ENCODE measurements at places on chromosomes 1 and 21. TPM values are rescaled to one million over a fixed set of nuclear protein-coding genes. Genes with fewer than 3 reads are reported as not detected.

C1orf185 gene
- not detected for total RNA-seq

TGFB2 gene
- 44.1 TPM for total RNA-seq

CASQ2 gene
- 3.1 TPM for total RNA-seq

KRTAP7-1 gene
- total RNA-seq = not detected

TMPRSS2 gene
- 0.89 TPM for total RNA-seq

TTC39A gene
- total RNA-seq = 3.3 TPM

DPYD gene
- 17.3 TPM for total RNA-seq

NECTIN4 gene
- total RNA-seq = not detected

GSTM3 gene
- total RNA-seq = 154 TPM

SPEN gene
- 37.9 TPM for total RNA-seq

LEPR gene
- 197 TPM for total RNA-seq

CR1 gene
- total RNA-seq = 1.2 TPM

TAL1 gene
- total RNA-seq = 5.6 TPM

DCST2 gene
- total RNA-seq = 0.10 TPM

MRPL20 gene
- 56.9 TPM for total RNA-seq

CRP gene
- not detected for total RNA-seq

TSACC gene
- not detected for total RNA-seq

CASQ1 gene
- 1.3 TPM for total RNA-seq

PGLYRP4 gene
- total RNA-seq = not detected

TACSTD2 gene
- 0.20 TPM for total RNA-seq

NEGR1 gene
- total RNA-seq = 21.4 TPM

FNDC5 gene
- 44.9 TPM for total RNA-seq

TRMT1L gene
- 21.2 TPM for total RNA-seq

ATP1A2 gene
- 281 TPM for total RNA-seq

SV2A gene
- 90.7 TPM for total RNA-seq

ROR1 gene
- total RNA-seq = 16.5 TPM

HCRTR1 gene
- 3.2 TPM for total RNA-seq

LMX1A gene
- 0.40 TPM for total RNA-seq

TIE1 gene
- 16.3 TPM for total RNA-seq

OR2W3 gene
- total RNA-seq = 4.8 TPM

S100A8 gene
- total RNA-seq = 8.3 TPM

C1orf226 gene
- 2.9 TPM for total RNA-seq

NUP210L gene
- 0.11 TPM for total RNA-seq

GPN2 gene
- total RNA-seq = 15.9 TPM

ERG gene
- total RNA-seq = 4.8 TPM

MTHFR gene
- 25.8 TPM for total RNA-seq

NCAM2 gene
- total RNA-seq = 138 TPM

FAM110D gene
- 0.10 TPM for total RNA-seq

OLIG1 gene
- 27.5 TPM for total RNA-seq

NFASC gene
- 51.4 TPM for total RNA-seq

SLAMF7 gene
- total RNA-seq = 0.11 TPM

RASSF5 gene
- total RNA-seq = 3.2 TPM

S100A1 gene
- total RNA-seq = 10.2 TPM

HSPA6 gene
- total RNA-seq = 25.8 TPM

SPRR3 gene
- total RNA-seq = 0.39 TPM

IGSF9 gene
- total RNA-seq = 0.50 TPM

F3 gene
- total RNA-seq = 71.5 TPM

SFT2D2 gene
- total RNA-seq = 42.1 TPM

CDC14A gene
- 18.9 TPM for total RNA-seq

RHBDL2 gene
- 0.61 TPM for total RNA-seq

UBE2U gene
- not detected for total RNA-seq

LRRC53 gene
- total RNA-seq = 0.06 TPM

MFAP2 gene
- 168 TPM for total RNA-seq

PDPN gene
- 28.9 TPM for total RNA-seq
